ENCODE measurements at places on chromosomes 2 and 18. TPM values are rescaled to one million over a fixed set of nuclear protein-coding genes. Genes with fewer than 3 reads are reported as not detected.

The ZBTB7C gene
- not detected for total RNA-seq

The RMDN2 gene
- total RNA-seq: 0.75 TPM

The ZDBF2 gene
- total RNA-seq: 18.1 TPM

The TEX44 gene
- total RNA-seq: not detected
